Activated T-cell treated with anti-CD3 and anti-CD28 coated beads, Interleukin-2, amount 50 U/mL, for 48 hours (primary cell): ENCODE measurements at places on chromosomes 12 and 14.

DNA sequence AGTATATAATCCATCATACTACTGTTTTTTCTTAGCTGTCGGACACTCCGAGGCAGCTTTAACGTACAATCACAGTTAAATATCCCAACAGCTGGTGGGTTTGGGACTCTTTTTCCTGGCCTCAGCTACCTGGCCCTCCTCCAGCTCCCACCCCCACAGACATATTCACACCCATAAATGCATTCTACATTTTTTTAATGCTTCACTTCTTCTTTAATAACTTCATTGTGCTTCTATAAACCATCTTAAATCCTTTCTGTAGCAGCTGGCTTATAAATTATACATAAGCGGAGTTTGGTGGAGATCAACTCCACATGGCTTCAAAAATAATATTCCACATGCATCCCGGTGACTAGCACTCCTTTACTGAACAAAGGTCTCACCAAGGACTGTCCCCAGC lies 33.3 kb downstream of the TDG start:
- DNase-seq: no peak

GRCh38 chr14:105065280-105066228 lies at the start of gene GPR132:
TSS of gene GPR132 (minus strand) at chr14:105065430. CDS start at chr14:105055420, 10,010 bp downstream.
- DNase-seq: peak; percentile 89

- DNase-seq: no peak
Measured at GRCh38 chr12:79069009-79069408, 204.4 kb downstream of the SYT1 start.

DNA sequence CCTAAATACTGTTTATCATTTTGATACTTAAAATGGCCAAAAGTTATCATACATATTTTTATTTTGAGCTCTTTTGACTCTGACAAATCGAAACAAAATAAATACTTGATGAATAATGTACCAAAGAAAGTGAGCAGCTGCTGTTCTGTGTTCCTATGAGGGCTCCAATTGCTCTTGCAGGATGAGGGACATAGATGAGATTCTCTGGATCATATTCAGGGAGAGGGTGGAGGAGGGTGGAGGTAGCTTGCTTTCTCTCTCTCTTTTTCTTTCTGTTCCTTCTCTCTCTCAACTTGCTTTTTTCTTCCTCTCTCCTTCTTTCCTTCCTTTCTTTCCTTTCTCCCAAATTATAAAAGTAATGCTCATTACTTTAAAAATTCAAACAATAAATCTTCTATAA lies 8.9 kb upstream of the MYH7 start:
- no peak for DNase-seq

- DNase-seq: no peak
Measured at GRCh38 chr14:64388533-64389285, 556 bp downstream of the MTHFD1 start.

GRCh38 chr12:117582135-117582784 lies 220.8 kb upstream of the NOS1 start:
- no peak for DNase-seq

GRCh38 chr12:132154941-132155770 lies 10.9 kb downstream of the NOC4L start:
- DNase-seq: no peak

- DNase-seq: no peak
Measured at GRCh38 chr12:41910578-41911320, 233.9 kb downstream of the GXYLT1 start.

GRCh38 chr12:1791104-1791841 lies 29.1 kb upstream of the LRTM2 start:
- DNase-seq: peak; percentile 71

DNA sequence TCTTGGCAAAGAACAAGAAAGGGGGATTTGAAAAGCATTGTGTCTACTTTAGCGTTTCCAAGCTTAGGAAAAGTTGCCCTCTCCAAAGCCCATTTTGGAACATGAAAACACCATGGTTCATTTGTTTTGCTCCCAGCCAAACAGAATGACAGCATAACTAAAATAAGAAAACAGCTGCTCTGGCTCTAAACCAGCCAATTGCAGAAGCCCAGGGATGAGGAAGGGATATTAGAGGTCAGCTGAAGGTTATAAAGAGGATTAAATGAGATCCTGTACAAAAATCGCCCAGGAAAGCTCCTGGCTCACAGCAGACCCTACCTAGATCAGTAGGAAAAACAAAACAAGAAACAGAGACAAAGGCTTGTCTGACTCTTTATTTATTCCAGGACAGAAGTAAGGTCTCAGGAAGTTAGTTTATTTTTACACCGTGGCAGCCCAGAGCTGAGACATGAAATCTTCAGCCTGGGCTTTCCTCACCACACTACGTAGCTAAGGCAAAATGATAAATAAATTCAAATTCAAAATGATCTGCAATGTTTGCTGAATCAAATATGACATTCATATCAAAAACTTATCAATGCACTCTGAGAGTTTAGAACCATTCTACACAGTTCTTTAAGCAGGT lies 25.9 kb downstream of the SPX start:
- DNase-seq: no peak

- DNase-seq: no peak
Measured at GRCh38 chr12:1995205-1995896, 8.9 kb downstream of the DCP1B start.
